ENCODE measurements at places on chromosomes 6 and 20.

GRCh38 chr6:7996538-7997111 lies 67.6 kb downstream of the BLOC1S5 start:
- DNase-seq = no peak

GRCh38 chr6:39593646-39594045 lies 131.6 kb downstream of the KIF6 start:
- DNase-seq = no peak

- no peak for DNase-seq
Observed at GRCh38 chr6:41488433-41489119, 57.6 kb upstream of the FOXP4 start.

- DNase-seq = no peak
Observed at GRCh38 chr6:87902383-87902782, 145.3 kb upstream of the SPACA1 start.

DNA sequence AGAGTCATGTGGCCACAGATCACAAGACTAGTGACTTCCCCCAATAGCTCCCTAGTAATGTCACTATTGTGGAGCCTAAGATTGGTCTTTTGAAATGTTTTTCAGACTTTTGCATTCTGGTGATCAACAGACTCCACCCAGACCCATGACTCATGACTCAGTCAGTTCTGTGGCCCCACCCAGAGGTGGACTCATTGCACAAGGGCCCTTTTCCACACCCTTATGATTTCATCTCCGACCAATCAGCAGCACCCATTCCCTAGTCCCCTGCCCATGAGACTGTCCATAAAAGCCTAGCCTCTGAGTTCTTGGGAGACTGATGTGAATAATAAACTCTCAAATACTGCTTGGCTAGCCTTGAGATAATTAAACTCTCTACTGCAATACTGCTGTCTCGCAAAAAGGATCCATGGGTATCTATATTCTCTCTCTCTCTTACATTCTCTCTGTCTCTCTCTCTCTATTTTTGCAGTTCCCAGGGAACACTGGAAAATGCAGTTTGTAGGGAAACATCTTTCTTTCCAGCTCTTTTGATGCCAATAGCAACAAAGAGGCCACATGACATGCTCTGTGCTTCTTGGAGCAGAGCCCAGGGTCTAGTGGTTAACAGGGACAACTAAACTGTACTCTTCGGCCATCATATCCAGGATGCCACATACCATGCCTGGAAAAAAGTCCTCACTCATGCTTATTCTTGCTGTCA lies 71.3 kb upstream of the IYD start:
- no peak for DNase-seq

DNA sequence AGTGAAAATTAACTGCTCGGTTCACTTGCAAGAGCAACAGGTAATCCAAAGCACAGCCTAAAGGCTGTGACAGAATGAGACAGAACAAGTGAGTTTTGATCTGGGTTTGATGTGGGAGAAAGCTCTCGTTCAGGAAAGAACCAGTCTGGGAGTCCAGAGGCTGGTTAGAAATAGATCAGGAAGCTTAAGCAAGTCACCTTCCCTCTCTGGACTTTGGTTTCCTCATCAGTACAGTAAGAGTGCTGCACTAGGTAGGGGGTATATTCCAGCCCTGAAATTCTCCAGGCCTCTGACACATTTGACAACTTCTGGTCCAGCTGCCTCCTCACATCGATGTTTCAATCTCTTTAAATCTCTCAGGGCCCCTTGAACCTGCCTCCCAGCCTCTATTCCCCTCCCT lies 33.7 kb upstream of the MDGA1 start:
- DNase-seq = no peak

- no peak for DNase-seq
Observed at GRCh38 chr6:2158596-2159271, 86.7 kb downstream of the GMDS start.

DNA sequence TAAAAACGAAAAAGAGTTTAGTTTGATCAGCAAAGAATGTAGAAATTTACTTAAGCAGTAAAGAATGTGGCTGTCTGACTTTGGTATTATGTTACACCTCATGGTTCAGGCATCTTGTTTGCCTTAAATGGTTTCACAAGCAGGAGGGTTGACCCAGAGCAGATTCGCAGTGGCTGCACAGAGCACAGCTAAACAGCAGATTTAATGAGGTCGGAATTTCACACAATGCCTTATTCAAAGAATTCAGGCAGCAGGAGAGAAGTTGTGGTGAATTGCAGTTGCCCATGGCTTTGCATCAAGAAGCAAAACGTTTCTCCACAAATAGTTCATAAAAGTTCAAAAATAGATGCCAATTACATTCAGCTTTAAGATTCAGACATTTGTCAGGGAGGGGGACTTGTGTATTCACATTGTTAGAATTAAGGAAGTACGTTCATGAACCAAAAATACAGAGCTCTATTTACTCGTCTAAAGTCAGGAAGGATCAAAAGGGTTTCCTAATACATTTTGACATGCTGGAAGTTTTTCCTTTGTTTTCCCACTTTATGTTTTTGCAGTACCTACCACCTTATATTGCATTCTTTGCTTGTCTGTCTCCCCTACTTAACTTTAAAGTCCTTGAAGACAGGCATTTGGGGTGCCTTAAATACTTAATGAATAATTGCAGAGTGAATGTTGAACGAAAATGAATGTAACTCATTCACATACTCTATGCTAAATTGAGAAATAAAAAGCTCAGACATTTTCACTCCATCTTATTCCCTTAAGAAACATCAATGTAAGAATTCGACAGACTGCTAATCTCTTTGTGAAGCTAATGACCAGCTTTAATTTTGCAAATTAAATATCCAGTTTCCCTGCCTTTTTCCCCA lies 1163.6 kb upstream of the CITED2 start:
- no peak for DNase-seq

- DNase-seq = peak; percentile 11
Observed at GRCh38 chr6:15246666-15247499, 1.0 kb downstream of the JARID2 start.

GRCh38 chr6:111011360-111012142 lies 29.7 kb downstream of the RPF2 start:
- DNase-seq = no peak

GRCh38 chr20:61139031-61139430 lies 113.0 kb upstream of the CDH4 start:
- no peak for DNase-seq

DNA sequence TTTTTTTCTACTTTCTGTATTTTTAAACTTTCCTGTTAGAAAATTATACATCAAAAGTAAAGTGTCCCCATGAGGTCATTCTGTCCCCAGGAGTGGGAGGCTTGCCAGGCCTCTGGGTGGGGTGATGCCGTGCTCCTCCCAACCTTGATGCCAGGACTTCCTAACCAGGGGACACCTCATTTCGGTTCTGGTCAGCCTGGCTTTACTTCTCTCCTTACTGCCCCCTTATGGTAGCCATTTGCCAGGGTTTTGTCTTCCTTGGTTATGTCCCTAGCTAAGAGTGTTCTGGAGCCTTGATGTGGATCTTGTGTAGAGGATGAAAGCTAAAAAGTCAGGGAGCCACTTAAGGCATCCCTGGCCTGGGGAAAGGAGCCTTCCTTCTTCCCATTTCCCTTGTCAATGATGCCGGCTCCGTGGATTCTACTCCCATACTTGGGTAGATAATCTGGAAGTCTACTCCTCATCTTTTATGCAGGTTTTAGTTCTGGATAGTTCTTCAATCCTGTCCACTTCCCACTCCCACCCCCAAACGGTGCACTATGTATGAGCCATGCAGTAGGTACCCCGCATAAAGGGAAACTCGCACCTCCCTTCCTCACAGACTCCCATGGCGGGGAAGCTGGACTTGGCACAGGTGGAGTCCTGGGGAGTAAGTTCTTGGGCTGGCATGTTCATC lies 164.1 kb upstream of the SALL4 start:
- DNase-seq = no peak

- DNase-seq = no peak
Observed at GRCh38 chr6:62236784-62237183, 49.2 kb downstream of the KHDRBS2 start.

GRCh38 chr6:6943421-6943820 lies 164.3 kb upstream of the RREB1 start:
- no peak for DNase-seq

DNA sequence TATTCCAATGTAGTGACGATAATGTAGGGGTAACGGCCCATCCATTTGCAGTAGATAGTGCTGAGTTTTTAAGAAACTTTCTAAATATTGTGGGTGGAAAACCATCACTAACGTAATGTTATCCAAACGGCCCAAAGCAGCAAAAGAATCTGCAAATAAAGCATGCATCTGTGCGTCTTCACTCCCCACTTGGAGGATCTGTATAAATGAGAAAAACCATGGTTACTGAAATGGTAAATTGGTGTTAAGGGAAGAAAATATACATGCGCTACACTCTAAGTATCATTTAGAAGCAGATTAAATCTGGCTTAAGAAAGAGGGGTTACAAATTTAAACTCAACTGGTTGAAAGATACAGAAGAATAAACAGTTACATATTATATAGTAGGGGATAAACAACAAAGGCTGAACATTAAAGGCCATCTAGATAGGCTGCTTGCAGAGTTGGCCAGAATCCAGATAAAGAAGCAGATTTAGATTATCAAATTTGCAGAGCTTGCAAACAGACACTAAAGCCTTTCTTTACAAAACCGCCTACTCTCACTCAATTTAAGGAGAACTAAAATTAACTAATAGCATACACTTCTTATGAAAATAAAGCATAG lies 93.3 kb downstream of the SESN1 start:
- no peak for DNase-seq

GRCh38 chr6:64782877-64783276 lies 924.1 kb downstream of the EYS start:
- DNase-seq = no peak

DNA sequence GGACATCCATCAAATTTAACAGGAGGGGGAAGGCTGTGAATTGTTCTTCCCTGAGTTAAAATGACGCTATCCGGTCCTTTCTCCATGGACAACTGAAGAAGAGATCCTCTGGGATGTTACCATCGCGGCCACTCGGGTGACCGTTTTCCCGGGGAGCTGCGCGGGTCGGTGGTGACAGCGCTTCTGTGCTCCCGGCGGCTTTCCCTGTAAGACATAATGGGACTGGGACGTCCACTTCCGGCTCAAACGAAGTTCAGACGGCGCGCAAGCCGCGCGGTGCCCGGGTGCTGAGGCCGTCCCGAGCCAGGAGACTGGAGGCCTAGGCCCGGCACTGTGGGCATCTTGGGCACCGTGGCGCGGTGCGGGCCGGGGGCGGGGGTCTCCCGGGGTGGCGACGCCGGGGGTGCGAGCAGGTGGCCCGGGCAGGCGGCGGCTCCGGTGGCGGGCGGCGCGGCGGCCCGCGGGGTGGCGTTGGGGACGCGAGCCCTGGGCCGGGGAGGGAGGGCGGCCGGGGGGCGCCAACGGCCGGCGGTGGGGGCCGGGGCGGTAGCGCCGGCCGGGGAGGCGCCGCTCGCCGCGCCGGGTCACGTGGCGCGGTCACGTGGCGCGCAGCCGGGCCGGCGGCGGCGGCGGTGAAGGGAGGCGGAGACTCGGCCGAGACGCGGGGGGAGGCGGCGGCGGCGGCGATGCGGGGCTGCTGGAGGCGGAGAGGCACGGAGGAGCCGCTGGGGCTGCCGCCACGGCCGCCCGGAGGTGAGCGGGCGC lies 63.6 kb downstream of the GTF2H5 start:
- DNase-seq = peak; percentile 63

- no peak for DNase-seq
Observed at GRCh38 chr6:3627956-3628835, 123.3 kb downstream of the PXDC1 start.

DNA sequence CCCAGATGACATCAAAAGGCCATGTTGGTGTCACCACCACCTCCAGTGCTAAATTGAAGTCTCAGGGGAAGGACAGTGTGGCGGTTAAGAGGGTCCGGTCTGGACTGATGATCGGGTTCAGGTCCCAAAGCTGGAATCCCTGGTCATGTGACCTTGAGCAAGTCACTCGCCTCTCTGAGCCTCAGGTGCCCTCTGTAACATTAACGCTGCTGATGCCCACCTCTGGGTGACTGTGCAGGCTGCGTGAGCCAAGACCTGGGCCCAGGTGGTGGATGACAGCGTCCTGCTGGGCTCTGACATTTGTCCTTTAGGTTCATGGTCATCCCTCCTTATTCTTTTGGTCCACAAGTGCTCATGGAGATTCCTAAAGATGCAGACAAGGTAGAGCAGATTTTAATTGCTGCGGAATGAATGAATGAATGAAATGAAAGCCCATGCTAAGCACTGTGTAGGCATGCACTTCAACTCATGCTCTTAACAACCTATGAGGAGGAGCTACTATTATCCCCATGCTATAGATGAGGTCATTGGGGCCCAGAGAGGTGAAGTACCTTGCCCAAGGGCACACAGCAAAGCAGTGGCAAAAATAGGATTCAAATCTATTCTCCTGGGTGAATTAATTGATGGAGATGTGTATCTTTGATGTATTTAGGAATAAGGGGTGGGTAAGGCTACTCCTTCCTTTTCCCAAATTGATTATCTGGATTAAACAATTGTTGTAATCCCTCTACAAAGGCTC lies 649 bp upstream of the BPIFB1 start:
- no peak for DNase-seq

GRCh38 chr6:45592991-45593390 lies 215.3 kb upstream of the SUPT3H start:
- DNase-seq = no peak

GRCh38 chr6:18070486-18070885 lies 52.0 kb downstream of the NHLRC1 start:
- no peak for DNase-seq

- no peak for DNase-seq
Observed at GRCh38 chr6:52675372-52675771, 4.5 kb downstream of the TMEM14A start.

- DNase-seq = no peak
Observed at GRCh38 chr6:71537717-71538116, 249.1 kb downstream of the OGFRL1 start.

GRCh38 chr6:73064266-73064665 lies 161.0 kb downstream of the KHDC1L start:
- no peak for DNase-seq

- no peak for DNase-seq
Observed at GRCh38 chr20:9506280-9506821, 8.0 kb upstream of the LAMP5 start.

DNA sequence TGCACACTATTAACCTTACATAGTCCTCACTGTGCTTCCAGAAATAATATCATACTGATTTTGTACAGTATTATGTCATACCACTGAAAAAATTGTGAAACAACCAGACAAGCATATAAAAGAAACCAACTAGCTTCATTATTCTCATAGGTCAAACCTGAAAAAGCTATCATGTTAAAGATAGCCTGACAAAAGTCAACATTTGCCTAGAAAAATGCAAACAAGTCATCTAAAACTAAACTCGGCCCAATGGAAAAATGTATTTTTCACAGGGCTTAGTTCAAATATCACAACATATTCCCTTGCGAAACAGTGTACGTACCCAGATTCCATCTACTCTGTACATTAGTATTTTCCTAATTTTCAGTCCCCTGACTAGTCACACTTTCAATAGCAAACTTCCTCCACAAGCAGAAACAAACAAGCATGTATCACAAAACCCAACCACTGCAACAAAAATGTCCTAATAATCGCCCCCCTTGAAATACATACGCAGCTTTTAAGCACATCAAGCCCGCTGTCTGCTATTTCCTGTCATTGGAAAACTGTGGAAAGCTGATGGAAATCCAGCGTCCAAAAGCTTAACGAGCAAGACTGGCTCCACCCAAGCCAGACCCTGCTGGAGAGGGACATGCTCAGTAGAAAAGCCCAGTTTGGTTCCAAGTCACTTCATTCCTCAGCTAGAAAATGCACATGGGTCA lies 93.1 kb downstream of the EPB41L2 start:
- DNase-seq = no peak

- no peak for DNase-seq
Observed at GRCh38 chr6:106637051-106637716, 7.8 kb downstream of the QRSL1 start.

Measured in activated effector memory CD4-positive, alpha-beta T cell treated with Interleukin-2 at 50 U/mL for 16 hours (primary cell).